CD4-positive, alpha-beta T cell (primary cell): ENCODE measurements at places on chromosomes 13 and 19.
A peak's percentile ranks its signal among the peaks of the same experiment; 100 is the strongest.

- no peak for DNase-seq
These were observed 26.1 kb downstream of the LPAR6 start for GRCh38 chr13:48386816-48387215.

- no peak for DNase-seq
These were observed 138.2 kb downstream of the SLC7A1 start for GRCh38 chr13:29457299-29457698.

GRCh38 chr13:71089056-71089455, 777.9 kb downstream of the DACH1 start:
- DNase-seq: no peak

- no peak for DNase-seq
These were observed 341.0 kb downstream of the DNAJC15 start for GRCh38 chr13:43364210-43365038.

GRCh38 chr19:11551603-11552235, 7.3 kb downstream of the ELOF1 start:
- no peak for DNase-seq

DNA sequence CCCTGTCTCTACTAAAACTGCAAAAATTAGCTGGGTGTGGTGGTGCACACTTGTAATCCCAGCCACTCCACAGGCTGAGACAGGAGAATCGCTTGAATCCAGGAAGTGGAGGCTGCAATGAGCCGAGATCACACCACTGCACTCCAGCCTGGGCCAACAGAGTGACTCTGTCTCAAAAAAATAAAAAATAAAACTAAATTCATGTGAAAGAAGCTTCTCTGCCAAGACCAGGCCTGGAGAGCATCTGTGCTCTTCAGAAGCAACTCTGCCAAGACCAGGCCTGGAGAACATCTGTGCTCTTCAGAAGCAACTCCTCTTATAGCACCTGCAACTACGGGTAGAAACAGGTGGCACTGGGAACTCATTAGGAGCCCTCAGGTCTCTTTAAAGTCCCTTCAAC, 37.7 kb downstream of the CRYL1 start:
- DNase-seq: no peak

GRCh38 chr19:45693106-45693788, 781 bp downstream of the QPCTL start:
- DNase-seq: peak; percentile 78

DNA sequence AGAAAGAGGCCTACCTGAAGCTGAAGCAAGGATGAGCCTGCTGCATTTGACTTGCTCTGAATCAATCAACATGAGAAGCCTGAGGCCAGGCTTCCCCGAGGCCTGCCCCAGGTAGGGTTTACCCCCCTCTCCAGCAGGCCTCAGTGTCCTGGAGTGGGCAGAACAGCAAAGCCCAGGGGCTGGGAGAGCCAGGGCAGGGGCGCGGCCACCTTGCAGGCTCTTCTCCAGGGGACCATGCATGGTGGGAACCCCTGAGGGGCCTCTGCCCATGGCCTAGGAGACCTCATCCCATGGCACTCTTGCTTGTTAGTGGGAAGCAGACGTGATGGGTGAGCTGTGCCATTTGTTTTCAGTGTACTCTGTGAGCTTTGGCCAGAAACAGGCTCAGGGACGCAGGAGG, 19.9 kb upstream of the LRP3 start:
- DNase-seq: no peak

DNA sequence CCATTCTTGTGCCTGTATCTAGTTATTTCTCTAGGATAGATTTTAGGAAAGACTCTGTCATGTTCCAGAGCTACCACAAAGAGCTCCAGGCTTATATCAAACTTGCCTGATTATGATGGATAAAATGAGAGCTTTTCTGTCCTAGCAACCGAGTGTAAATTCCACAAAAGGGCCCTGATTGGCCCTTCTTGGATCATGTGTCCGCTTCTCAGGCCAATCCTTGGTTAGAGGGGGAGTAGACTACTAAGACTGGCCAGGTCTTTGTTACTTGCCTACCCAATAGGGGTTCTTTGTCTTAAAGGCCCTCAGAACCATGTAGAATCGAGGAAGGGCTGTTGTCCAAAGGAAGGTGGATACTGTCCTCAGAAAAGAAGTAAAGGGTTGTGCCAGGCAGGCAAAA, 2.4 kb downstream of the DHX34 start:
- DNase-seq: no peak

DNA sequence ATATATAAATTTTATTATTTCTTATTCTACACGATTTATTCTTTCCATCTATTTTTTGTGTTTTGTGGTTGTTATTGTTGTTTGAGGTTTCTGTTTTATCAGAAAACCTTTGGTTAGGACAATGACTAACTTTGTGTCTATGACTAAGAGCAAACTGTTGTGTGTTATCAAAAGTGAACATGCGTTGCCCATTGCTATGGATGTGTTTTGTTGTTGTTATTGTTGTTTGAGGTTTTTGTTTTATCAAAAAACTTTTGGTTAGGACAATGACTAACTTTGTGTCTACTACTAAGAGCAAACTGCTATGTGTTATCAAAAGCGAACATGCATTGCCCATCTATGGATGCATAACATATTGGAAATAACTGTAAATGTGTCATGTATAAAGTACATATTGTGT, 692.3 kb downstream of the SLITRK1 start:
- DNase-seq: no peak

- DNase-seq: no peak
These were observed 324.1 kb upstream of the KLHL1 start for GRCh38 chr13:70432276-70432805.

DNA sequence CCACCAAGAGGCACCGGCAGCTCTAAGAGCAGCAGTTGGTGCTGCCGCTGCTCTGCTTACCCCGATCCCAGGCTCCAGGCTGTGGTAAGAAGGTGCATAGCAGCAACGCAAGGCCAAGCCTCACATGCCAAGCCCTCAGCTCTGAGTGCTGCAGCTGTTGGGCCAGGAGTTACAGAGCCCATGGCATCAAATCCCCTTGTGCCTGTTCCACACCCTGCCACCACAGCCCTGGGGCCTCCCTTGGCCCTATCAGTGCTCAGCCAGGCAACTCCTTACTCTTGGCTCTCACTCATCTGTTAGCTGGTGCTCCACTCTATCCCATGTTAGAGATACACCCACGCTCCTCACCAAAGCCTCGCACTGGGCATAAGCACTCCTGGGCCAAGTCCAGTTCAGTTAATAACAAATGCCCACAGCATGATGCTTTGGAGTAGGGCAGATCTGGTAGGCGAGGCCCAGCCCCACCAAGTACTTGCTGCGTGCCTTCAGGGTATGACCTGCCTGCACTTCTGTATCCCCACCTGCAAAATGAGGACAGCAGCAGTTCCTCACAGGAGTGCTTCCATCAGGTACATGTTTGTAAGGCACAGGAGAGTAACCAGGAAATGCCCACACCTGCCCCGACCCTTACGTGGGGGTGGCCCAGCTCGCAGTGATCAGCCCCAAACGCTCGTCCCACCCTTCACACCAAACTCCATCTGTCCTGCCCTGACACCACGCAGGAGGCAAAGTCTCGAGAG, 16.2 kb downstream of the AKAP8L start:
- no peak for DNase-seq

- DNase-seq: no peak
These were observed 1224.2 kb downstream of the SLITRK5 start for GRCh38 chr13:88895261-88895941.

DNA sequence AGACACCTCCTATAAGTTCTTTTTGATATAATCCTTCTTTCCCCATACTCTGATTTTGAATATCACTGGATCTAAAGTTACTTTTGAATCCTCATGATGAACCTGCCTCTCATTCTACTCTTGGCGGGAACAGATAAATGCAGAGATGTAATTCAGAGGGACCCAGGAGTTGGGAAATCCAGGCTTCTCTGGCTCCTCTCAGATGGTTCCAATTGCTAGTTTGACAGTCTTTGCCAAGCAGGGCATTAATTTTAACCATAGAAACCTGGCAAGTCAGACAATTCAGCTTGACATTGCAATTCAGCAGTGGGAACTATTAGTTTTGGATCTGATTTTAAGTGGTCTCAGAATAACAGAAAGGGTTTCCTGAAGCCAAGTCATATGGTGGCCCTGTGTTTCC, 67.3 kb upstream of the KLF12 start:
- DNase-seq: no peak

DNA sequence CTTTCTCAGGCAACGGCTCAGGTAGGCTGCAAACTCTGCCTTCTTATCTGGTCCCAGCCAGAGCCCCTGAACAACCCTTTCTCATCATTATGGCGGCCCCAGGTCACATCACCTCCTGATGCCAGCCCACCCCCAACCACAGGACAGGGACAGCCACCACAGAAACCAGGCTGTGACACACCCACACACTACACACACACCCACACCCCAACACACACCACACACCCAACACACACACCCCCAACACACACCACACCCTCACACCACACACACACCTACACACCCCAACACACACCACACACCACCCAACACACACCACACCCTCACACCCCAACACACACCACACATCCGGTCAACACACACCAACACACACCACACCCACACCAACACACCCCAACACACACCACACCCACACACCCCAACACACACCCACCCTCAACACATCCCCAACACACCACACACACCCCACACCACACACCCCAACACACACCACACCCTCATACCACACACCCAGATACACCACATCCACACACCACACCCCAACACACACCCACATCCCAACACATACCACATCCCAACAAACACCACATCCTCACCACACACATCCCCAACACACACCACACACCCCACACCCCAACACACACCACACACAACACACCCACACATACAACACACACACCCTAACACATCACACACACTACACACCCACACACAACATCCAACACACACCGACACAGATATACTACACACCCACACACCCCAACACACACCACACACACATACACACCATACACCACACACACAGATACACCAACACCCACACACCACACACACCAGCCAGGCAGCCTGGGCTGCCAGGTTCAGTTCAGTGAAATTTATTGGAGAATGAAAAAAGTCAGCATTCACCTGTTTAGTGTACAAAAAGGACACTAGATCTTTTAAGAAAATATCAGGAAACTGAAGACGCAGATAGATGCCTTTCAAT, 4.2 kb upstream of the ISYNA1 start:
- no peak for DNase-seq

DNA sequence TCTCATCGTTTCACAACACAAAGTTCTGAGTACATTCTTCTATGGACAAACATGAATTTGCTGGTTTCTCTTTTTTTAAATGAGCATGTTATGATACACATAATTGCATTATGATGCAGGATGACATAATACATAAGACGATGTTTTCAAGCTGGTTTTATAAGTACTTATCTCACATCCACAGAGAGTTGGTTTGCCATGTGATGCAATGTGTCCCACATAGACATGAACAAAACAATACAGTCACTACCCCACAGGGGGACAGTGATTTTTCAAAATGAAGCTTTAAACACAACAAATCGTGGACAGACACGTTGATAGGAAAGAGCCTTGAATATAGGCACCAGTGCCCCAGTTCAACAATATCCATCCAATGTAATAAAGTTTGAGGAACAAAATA, 447.1 kb downstream of the KLF12 start:
- no peak for DNase-seq

DNA sequence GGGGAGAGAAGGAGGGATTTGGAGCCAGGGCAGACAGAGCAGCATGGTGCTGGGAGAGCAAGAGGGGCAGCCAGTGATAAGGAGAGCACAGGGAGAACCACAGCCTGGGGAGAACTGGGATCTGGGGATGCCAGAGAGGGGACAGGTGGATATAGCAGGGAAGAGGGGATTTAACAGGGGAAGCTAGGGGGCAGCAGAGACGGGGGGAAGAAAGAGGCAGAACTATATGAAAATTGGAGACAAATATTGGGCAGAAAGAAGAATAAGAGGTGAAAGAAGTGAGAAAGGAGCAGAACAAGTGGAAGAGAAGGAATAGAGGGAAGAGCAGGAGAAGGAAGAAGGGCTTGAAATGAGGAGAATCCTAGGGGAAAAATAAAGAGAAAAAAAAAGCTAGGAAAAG, 6.5 kb upstream of the ZNF528 start:
- no peak for DNase-seq

DNA sequence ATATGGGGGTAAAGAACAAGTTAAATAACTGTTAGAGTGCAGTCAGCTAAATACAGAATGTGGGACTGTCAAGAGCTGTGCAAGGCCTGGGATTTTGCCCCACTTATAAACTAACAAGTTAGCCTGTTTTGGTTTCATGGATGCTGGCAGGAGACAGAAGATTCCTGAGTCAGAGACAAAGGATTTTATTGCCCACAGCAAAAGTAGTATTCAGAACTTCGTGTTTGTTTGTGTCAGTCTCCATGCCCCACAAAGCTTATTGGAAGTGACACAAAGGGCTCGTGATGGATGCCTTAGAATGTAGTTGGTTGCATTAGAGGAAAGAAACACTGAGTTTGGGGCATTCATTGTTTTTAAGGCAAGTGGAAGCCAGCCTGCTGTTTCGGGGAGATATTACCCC, 22.2 kb upstream of the SPRYD7 start:
- no peak for DNase-seq

GRCh38 chr13:60798503-60798902, 401.5 kb downstream of the TDRD3 start:
- DNase-seq: no peak

- DNase-seq: no peak
These were observed 1.0 kb upstream of the CHAMP1 start for GRCh38 chr13:114313061-114313860.

GRCh38 chr19:50384685-50385535, 763 bp downstream of the POLD1 start:
- DNase-seq: peak; percentile 29

GRCh38 chr13:29109987-29110386, 289.8 kb downstream of the MTUS2 start:
- no peak for DNase-seq

DNA sequence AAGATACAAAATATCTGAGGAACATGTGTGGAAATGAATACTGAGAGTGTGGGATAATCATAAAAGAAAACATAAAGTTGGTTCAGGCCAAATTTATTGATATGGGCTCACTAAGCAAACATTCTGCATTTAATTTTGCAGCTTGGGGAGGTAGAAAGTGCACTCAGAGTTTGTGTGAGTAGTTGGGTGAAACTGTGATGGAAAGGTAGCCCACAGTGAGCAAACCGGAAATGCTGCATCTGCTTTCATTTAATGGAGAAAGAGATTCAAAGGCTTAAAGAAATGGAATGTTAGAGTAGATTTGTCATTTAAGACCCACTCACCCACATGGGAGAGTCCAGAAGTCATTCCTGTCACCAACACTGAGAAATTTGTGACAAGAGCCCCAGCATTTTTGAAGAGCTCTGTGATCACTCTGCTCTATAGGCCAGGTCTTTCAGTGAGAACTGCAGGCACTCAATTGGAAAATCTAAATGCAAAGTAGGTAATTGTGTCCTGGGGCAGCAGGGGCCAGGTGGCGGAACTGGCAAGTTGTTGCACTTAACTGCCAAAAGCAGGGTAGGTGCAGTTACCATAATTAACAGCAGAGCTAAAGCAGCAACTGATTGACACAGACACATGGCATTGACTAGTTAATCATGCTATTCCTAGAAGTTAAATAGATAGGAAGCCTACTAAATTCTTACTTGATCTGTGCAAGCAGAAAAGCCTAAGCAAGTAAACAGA, 1228.3 kb upstream of the PCDH20 start:
- DNase-seq: no peak
